ENCODE measurements at places on chromosomes 2 and 18.

DNA sequence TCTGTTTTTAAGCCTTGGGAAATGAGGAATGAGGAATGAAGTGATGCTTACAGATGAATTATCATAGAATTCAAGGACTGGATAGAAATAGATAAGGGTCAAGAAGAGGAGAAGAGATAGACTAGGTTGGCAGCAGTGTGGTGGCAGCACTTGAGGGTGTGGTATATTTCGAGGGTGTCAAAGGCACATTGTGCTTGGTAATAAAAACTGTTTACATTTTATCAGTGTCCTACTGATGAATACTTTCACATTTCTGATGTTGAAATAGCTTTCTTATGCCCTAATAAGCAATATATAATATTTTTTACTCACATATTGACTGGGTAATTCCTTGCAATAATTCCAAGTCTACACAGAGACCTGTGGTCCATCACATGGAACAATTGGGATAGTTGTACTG, 3.4 kb downstream of the TFPI start:
- no peak for DNase-seq

DNA sequence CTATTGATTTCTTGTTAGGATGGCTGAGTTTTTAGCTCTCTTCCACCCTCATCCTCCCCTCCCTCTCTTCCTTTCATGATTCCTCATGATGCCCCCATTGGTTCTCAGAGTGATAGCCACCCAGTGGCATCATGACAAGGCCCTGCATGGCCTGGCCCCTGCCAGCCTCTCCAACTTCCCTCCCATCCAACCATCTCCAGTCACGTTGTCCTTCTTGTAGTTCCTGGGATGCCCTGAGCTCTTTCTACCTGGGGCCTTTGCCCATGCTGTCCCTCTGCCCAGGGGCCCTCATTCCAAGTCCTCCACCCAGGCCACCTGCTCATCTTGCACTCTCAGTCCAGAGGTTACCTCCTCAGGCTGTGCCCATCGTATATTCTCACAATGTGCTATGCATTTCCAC, 247.5 kb downstream of the TFCP2L1 start:
- no peak for DNase-seq

DNA sequence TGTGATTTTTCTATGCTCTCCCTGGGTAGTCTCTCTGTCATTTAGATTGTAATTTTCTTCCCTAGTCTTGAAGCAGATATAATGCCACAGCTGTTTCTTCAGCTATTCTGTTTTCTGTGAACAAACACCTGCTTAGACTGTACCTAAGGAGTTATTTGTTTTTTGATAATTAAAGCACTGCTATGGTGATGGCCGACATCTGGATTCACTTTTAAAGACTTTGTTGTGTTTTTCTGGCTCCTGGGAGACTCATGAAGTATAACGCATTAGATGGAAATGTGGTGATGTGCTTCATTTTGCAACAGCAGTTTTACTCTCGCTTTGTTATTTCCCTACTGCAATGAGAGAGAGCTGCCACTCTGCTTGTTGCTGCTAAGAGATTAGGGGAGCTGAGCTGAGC, 15.7 kb upstream of the C2orf69 start:
- DNase-seq: no peak

GRCh38 chr2:157184161-157184895, 73.2 kb upstream of the GALNT5 start:
- DNase-seq: no peak

GRCh38 chr18:61833978-61834377, 58.8 kb downstream of the RNF152 start:
- DNase-seq: no peak

DNA sequence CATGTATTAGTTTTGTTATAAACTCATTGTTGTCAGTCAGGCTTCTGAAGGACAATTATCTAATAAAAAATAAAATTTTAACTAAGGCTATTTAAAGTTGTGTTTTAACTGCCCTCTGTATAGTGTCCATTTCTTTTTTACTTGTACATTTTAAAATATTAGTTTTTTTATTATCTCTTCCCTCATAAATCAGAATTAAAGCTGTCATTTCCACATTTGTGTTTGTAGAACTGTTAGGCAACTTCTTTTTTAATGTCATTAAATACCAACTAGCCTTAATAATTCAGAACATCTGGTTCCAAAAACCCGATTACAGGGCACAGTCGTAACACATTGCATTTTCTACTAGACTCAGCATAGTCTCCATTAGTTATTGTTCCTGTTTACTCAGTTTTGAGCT, 1749.0 kb upstream of the CELF4 start:
- no peak for DNase-seq

DNA sequence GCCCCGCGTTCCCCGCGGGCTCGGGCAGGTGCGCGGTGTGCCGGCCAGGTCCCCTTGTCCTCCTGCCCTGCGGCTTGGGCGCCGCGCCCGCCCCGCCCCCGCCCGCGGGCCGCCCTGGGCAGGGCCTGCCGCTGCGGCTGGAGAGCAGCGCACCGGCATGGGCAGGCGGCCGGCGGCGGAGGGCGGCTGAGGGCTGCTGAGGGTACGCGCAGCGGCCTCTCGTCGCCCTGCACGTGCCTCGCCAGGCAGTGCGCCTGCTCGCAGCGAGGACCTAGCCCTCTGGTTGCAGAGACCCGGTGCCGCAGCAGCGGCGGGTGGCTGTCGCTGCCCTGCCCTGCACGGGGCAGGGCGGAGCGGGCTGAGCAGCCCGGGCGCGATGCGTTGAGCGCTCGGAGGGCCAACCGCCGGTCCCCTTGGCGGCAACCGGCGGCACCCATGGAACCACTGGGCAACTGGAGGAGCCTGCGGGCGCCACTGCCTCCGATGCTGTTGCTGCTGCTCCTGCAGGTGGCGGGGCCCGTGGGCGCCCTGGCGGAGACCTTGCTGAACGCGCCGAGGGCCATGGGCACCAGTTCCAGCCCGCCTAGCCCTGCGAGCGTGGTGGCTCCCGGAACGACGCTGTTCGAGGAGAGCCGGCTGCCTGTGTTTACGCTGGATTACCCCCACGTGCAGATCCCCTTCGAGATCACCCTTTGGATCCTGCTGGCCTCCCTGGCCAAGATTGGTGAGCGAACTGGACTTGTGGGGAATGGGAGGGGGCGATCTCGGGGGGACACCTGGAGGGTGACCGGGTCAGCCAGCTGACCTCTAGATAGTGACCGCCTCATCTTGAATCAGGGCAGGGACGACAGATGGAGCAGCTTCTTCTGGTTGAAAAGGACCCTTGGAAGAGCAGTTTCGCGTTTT, at the start of gene SLC9A2:
SLC9A2 (plus strand) TSS at position 140 of the 906 bp plus-strand sequence; CDS start at position 436, 296 bp downstream.
- no peak for DNase-seq

DNA sequence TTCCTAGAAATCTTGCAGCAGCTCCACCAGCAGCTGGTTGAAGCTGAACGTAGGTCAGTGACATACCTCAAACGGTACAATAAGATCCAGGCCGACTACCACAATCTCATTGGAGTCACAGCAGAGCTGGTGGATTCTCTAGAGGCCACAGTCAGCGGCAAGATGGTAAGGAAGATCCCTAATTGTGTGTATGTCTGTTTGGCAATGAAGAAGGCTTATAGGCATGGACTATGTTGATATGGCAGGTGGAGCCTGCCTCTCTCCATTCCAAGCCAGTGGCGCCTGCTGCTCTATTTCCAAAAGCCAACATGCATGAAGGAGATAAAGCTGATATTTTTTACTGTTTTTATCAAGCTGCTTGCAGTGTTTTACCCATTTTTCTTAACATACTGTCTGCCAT, 36.8 kb downstream of the ARMC9 start:
- no peak for DNase-seq

- DNase-seq: no peak
Measured at GRCh38 chr2:46269544-46270273, 27.5 kb upstream of the EPAS1 start.

GRCh38 chr2:123080331-123080730, 944.8 kb upstream of the CNTNAP5 start:
- DNase-seq: no peak

DNA sequence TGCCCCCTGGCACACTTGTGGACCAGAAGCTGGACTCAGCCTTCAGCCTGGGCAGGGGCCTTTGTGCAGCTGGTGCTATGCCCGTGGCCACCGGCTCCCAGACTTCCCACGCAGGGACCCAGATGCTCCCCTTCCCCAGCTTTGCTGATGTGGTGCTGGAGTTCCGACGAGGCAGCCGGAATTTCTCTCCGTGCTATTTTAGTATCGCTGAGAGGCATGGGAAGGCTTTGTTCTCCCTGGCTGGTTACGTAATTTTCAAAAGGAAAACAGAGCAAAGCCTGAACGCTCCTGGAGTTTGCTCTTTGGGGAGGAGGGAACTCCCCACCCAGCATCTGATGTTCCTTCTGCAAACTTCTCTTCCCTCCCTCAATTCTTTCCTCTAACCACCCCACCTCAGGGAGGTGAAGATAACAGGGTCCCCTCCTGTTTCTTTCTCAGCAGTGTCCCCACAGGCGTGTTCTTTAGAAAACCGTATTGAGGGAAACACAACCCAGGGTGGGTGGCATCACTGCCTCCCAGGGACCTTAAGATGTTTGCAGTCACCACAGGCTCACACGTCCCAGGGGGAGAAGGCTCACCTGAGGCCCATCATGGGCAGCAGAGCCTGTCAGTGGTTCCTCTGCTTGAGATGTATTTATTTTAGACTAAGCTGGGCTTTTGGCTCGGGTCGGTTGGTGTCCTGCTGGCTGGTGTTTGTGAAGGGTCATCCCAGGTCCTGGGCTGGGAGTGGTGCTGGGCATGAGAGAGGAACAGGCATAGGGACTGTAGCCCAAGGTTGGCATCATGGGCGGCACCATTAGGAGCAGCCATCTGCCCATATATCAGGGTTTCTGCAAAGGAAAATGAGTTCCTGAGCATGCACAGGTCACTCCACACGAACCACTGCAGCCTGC, 95.0 kb downstream of the MAPK4 start:
- no peak for DNase-seq

DNA sequence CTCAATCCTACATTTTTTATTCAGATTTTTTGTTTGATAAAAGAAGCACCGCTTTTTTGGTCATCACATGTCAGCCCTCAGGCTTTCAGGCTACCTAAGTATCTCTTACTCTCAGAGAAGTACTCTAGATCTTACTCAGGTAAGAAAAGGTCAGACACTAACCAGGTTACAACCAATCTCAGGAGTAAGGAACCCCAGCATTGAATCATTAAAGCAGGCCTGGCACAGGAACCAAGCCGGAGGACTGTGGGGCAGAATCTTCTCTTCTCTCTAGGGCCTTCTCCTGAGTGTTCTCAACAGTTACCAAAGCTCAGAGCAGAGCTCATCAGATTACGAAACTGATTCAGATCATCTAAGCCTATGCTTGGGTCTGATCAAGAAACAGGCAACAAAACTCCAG, 28.2 kb downstream of the RBMS1 start:
- DNase-seq: no peak

GRCh38 chr18:23268641-23269040, 133.4 kb downstream of the CABLES1 start:
- DNase-seq: no peak

DNA sequence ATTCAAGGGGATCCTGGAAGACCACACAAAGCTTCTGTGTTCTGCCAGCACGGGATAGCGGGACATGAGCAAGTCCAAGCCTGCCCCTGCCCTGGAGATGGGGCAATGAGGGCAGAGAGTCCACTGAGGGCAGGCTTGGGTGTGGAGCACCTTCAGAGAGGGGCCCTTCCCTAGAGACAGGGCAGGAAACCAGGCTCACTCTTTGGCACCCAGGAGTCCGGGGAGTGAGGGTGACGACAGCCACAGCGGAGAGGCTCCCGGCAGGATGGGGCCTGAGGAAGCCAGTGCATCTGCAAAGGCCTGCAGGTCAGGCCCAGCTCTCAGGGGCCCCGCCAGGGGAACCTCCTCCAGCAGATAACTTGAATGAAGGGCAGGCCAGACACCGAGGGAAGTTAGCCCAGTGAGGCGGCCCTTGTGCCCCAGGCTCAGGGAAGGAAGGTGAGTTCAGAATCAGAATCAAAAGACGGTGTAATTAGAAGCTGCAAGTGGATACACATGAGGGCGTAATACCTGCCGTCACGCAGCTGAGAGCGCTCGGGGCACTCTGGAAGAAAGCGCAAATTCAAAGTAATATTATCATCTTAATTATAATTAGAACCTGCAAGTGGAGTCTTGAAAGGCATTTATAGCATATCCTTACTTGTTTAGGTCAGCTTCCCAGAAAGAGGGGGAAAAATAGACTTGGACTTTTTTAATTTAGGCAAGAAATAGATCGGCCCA, 142.6 kb upstream of the LGALSL start:
- DNase-seq: no peak

- no peak for DNase-seq
Measured at GRCh38 chr2:23399674-23400261, 14.8 kb downstream of the KLHL29 start.

DNA sequence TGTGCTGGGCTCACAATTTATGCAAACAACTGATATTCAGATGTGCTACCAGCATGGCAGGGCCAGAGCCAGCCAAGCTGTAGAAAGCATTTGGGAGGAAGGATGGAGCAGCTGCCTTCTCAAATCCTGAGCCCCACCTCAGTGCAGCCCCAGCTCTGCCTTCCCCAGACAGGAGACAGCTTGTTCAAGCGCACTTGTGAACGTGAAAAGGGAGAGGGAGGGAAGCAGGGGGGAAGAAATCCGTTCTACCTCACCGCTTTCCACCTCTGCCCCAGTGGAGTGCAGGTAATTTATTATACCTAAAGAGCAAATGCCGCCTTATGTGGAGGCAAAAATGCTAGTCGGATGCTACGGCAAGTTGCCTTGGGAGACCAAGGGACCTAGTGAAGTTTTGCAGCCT, 66.0 kb upstream of the SLC14A2 start:
- no peak for DNase-seq

DNA sequence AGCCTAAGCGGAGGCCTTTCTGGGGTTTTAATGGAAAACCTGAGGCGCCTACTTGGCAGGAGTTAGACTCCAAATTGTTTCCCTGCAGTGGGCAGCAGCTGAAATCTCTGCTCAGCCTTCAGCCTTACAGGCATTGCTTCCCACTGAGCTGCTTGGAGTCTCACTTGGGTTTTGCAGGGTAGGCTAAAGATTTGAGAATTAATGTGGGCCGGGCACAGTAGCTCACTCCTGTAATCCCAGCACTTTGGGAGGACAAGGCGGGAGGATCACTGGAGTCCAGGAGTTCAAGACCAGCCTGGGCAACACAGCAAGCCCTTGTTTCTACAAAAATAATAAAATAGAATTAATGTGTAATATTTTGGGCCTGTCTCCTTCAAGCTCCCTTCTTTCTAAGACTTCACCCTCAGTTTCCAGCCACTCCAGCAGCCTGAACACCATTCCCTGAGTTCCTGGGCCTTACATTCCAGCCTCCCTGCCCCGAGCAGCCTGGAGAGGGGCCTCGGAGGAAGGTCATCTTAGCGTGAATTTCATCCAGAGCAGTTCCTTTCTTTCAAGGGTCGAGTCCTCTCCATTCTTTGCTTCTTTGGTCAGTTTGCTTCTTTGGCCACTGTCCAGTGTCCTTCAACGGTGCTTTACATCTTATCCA, 9.1 kb upstream of the RAB17 start:
- no peak for DNase-seq

GRCh38 chr2:84833481-84834150, 47.3 kb downstream of the TRABD2A start:
- no peak for DNase-seq

Measured in stimulated activated CD8-positive, alpha-beta memory T cell treated with anti-CD3 and anti-CD28 coated beads, Interleukin-7, amount 100 ng/mL, for 1 hour (primary cell).